ENCODE measurements at places on chromosomes 1 and 21.

GRCh38 chr21:27112186-27112585 is 145.3 kb upstream of the ADAMTS5 start:
- DNase-seq, result no peak

DNA sequence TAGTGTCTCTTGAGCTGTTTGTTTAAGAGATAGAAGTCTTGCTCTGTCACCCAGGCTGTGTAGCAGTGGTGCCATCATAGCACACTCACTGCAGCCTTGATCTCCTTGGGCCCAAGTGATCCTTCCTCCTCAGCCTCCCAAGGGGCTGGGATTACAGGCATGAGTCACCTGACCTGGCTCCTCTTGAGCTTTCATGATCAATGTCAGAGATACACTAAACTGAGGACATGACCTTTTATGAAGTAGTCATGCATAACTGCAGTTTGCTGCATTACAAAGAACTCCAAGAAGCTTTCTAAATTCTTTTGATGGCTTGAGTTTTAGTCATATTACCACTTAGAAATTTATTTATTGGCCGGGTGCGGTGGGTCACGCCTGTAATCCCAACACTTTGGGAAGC is 77.7 kb downstream of the CC2D1B start:
- no peak for DNase-seq

GRCh38 chr1:15501208-15502032 is 22.6 kb downstream of the CASP9 start:
- DNase-seq, result no peak

DNA sequence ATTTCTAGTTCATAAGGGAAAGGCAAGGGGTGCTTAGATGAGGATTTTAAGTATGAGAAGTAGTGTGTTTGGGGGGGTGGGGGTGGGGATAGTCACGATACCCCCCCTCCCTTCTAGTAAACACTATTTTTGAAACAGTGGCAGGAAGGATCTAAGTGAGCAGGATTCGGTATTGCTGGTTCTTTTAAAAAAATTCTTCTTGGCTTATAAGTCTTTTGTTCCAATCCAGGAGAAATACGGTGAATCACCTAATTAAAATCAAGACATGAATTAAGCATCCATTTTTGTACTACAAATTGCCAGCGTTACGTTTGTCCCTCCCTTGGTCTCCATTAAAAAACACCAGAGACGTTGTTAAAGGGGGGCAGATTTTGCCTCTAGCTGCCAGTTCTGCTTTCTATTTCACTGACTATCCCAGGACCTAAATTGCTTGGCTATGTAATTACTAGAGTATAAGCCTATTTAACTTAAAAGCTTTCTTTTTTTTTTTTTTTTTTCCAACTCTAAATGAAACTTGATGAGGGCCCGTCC is 911 bp downstream of the LMO4 start:
- DNase-seq, result no peak

GRCh38 chr21:34852448-34852847 is 183.7 kb downstream of the CLIC6 start:
- DNase-seq, result no peak

- no peak for DNase-seq
These were observed 38.4 kb upstream of the FGGY start for GRCh38 chr1:59258412-59259032.

- no peak for DNase-seq
These were observed 140.0 kb downstream of the GLUL start for GRCh38 chr1:182251561-182251960.

Measured in stimulated activated CD8-positive, alpha-beta memory T cell treated with anti-CD3 and anti-CD28 coated beads, Interleukin-2, amount 100 ng/mL, for 1 hour (primary cell).